ENCODE measurements at places on chromosomes 1 and 21.

GRCh38 chr1:7384679-7385078, 386.4 kb upstream of the VAMP3 start:
- no peak for DNase-seq

DNA sequence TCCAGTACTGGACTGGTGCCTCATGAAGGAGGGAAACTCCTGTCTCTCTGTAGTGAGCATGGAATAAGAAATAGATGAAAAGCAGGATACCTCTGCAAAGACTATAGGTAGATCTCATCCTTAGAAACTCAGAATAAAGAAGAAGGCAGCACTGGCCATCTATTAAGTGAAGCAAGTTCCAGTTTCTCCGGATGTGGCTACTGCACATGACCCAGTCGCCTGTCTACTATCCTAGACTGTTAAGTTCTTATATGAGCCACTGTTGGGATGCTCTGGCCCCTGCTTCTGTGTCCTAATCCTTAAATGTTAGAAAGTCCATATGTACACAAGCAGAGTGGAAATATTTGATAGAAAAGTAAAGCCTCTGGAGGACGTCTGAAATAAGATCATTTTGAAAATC, 2.2 kb downstream of the FASLG start:
- DNase-seq: no peak

DNA sequence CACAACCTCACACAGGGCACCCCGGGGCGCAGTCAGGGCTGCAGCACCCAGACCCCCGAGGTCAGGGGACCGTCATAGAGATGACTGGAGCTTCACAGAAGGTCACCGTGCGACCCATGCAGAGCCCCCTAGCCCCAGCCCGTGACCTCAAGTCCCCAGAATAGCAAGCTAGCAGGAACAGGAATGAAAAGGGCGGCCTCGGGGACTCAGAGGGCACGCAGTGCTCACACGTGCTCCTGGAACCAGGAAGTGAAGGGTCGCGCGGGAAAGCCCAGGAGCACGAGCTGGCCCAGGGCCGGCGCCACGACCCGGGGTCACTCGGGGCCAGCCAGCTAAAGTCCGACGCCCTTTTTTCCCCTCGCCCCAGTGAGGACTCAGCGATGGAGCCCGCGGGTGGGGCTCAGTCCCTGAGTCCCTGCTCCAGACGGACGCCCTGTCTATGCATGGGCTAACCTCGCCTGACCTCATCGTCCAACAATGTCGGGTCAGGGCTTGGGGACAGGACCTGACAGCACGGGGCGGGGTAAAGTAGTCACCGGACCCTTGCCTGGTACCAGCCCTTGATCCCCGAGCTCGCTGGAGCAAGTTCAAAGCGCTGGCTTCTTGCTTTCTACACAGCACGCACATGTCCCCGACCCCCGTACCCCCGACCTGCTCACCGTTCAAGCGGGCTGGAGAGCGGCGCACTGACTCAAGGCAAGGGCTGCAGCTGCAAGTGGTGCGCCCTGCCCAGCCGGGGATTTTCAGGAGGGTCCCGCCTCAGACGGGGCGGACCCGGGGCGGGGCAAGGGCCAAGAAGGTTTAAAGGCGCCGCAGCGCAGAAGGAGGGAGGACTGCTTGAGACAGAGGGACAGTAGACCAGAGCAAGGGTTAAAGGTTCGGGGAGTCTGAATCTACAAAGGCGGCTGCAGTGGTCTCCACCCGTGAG, at the start of gene TAGLN2:
Gene TAGLN2, minus strand, starts transcription at position 717 of the 928 bp plus-strand sequence. CDS start 4,998 bp downstream, outside the sequence.
- peak; percentile 85 for DNase-seq

- DNase-seq: peak; percentile 72
These were observed 16.8 kb downstream of the LAMC1 start for GRCh38 chr1:183039985-183040447.

DNA sequence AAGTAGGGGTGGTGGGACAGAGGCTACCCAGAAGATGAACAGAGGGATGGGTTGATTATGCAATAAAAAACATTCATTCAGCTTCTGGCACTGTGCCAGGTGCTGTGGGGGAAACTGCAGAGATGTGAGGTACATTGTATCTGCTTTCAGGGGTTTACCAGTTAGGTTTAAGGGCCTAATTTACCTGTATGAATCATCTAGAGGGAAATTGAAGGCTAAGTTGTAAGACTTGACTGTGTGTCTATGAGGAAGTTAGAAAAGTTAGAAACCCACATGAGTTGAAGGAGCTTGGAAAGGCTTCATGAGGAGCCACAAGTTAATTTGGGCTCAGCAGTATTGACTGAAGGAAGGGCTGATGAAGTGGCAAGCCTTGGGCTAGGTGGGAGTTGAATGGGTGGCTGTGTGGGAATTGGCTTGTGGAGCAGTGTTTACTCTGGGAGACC, 36.7 kb upstream of the APOBEC4 start:
- no peak for DNase-seq

DNA sequence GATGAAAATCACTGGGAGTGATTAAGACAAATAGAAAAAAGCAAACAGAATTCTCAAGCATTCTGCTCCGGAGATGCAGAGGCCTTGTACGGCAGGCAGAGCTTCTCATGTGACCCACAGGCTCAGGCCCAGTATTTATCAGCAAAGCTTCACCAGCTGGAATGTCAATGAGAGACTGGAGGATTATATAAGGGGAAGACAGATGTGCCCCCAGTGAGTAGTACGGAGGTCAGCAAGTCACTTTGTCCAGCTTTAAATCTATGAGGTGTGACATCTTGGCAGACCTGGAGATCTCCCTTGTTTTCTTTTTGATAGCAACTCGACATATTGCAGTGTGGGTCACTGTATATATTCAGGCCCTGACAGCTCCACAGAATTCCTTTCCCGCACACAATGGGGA, 106.8 kb downstream of the HHIPL2 start:
- DNase-seq: no peak

- DNase-seq: no peak
These were observed 7.5 kb upstream of the PTPN7 start for GRCh38 chr1:202167708-202168415.

DNA sequence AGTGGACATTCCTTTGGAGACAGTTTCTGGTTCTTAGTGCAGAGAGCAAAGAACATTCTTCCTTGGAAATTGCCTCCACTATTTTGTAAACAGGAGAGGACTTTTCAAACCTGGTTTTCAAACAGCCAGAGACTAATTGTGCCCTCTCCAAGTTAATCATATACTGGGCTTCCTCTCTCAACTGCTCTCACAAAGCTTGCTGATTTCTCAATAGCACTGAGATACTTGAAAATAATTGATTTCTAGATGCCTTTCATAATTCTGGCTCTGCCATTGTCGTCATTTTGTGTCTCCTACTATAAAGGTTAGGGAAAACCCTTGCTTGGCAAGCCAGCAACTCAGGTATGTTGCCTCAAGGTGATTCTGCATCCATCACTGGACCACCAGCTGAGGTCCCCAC, 56.0 kb downstream of the KCNJ15 start:
- no peak for DNase-seq

- DNase-seq: peak; percentile 33
These were observed 47.4 kb upstream of the LBR start for GRCh38 chr1:225474986-225475820.

DNA sequence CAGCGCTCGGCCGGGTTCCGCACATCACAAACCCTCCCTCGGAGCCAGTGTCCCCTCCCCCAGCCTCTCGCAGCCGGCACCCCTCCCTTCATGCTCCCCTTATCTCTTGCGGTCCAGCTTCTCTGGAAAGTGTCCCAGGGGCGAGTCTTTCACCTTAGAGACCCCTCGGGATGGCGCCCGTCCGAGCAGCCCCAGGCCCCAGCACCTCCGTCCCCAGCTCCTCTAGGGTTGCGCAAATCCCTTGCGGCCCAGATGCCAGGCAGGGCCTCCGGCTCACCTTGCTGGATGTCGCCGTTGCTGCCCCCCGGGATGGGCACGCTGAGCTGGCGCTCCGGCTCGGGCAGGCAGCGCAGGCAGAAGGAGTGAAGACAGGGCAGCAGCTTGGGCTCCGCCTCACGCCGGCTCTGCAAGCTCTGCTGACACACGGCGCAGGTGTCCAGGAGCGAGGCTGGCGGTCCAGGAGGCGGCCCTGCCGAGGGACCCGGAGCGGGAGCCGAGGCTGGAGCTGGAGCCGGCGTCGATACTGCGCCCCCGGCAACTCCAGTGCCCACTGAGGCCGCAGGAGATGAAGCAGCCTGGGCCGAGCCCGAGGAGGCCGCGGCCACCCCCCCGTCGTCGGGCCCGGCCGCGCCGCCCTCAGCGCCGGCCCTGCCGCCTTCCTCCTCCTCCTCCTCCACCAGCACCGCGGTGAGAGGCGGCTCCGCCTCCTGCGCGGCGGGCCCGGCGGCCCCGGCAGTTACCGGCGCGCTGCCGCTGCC, 550 bp downstream of the TRIM33 start:
- no peak for DNase-seq

GRCh38 chr1:67211589-67212563, 45.6 kb downstream of the IL23R start:
- DNase-seq: no peak

GRCh38 chr1:234554218-234554697, 55.7 kb downstream of the IRF2BP2 start:
- DNase-seq: no peak
